ENCODE measurements at places on chromosomes 1 and 21. TPM values are rescaled to one million over a fixed set of nuclear protein-coding genes. Genes with fewer than 3 reads are reported as not detected.

The FMO3 gene
- 0.29 TPM for total RNA-seq

The CCDC28B gene
- total RNA-seq: 14.6 TPM

The SMCP gene
- not detected for total RNA-seq

The SMYD3 gene
- total RNA-seq: 30.6 TPM

The AMY1C gene
- total RNA-seq: not detected

The TDRD5 gene
- 0.10 TPM for total RNA-seq

The PTGER3 gene
- 6.8 TPM for total RNA-seq

The KCND3 gene
- total RNA-seq: 34.6 TPM

The PRKCZ gene
- total RNA-seq: 7.0 TPM
